ENCODE measurements at places on chromosomes 11 and 22.

- DNase-seq: no peak
These were observed 13.8 kb downstream of the CABP7 start for GRCh38 chr22:29733362-29734201.

DNA sequence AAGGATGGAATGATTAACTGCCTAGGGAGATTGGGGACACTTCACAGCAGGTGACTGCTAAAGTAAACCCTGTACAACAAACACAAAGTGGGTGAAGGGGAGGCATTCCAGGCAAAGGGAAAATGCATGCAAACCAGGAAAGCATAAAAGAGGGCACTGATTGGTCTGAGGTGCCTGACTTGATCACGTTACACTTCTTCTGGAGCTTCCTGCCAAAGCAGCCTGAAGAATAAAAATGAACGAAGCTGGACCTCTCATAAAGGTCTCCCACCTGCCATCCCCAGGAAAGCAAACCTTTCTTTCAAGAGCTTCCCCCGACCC lies 46.7 kb upstream of the SCUBE2 start:
- no peak for DNase-seq

- DNase-seq: no peak
These were observed 5.6 kb upstream of the MPEG1 start for GRCh38 chr11:59218319-59218718.

DNA sequence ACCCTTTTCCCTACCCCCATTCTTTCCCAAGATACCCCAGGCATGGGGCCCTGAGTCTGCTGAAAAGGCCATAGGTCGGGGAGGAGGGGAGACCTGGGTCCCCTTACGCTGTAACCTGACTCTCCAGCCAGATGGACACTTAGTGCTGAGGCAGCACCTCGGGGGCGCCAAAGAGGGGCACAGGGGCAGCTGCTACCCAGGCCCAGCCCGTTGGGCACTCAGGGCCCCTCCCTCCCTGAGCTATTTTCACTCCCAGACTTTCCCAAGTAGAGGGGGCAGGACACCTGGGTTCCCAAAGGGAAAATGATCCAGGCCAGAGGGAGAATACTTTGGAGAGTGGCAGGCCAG lies 933 bp downstream of the ACTN3 start:
- no peak for DNase-seq
